NCI-H82 (cell line): ENCODE measurements at places on chromosomes 12 and 14.

- no peak for DNase-seq
Observed at GRCh38 chr14:76267322-76268046, 108.5 kb upstream of the ESRRB start.

DNA sequence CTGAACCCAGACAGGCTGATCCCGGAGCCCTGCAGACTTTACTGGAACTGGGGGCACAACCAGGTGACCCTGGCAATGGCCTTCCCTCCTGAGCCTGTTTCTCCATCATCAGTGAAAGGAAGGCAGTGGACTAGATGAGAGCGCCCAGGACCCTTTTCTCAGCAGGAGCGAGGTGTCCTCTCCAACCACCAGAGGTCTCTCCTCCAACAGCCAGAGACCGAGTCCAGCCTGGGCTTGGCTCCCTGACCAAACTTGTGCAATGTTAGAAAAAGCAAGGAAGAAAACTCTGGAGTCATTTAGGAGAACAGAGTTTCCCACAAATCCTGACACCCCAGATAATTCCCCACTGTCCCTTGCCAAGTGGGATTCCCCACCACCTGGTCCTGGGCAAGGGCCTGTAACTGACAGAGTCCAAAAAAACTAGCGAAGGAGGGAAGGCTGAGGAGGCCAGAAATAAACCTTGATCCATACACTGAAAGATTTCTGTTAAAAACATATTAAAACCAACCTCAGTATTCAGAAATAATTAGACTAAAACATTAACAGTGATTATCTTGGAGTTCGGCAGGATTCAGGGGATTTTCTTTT, 9.0 kb downstream of the RPS6KL1 start:
- DNase-seq, result peak; percentile 61

- DNase-seq, result no peak
Observed at GRCh38 chr14:45144658-45145057, 8.9 kb downstream of the FANCM start.

DNA sequence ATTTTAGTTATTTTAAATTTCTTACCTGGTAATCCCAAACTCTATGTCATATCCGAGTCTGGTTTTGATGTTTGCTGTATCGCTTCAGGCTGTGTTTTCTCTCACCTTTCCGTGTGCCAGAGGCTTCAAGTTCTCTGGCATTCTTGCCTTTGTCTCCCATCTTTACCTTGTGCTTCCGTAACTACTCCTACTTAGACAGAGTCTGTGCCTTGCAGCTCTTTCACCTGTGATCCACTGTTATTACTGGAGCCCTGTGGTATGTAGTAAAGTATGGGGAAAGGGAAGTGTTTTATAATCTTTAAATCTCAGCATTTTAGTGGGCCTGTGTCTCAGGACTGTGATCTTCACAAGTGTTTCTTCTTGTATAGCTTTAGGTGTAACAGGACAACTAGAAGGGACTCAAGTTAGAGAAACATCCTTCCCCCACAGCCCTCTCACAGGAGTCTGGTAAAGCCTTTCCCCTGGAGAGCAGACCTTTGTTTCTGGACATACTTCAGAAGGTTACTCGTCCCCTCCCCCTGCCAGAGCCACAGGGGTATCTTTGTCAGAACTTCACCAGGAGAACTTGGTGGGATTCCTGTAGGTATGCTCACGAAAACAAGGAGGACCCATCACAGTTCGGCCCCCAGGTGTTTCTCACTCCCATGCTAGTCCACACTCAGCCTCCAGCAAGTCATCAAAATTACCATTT, 11.1 kb downstream of the IFNG start:
- DNase-seq, result no peak

- DNase-seq, result peak; percentile 73
Observed at GRCh38 chr12:104353012-104353981, 49.8 kb downstream of the EID3 start.

- DNase-seq, result no peak
Observed at GRCh38 chr14:43528321-43528720, 978.8 kb downstream of the FSCB start.
